Breast epithelium (tissue), 4 donors: ENCODE measurements at places on chromosomes 5 and 9. TPM values are rescaled to one million over a fixed set of nuclear protein-coding genes. Genes with fewer than 3 reads are reported as not detected.

FOXD4L6 gene
- 0.15 TPM for total RNA-seq

OR1Q1 gene
- total RNA-seq: not detected

LCN12 gene
- total RNA-seq: 5.6 TPM

TMEM267 gene
- total RNA-seq: 21.7 TPM

ESM1 gene
- 0.48 TPM for total RNA-seq

CCIN gene
- total RNA-seq: 0.80 TPM

SPINK6 gene
- total RNA-seq: not detected

ABO gene
- 1.1 TPM for total RNA-seq

ODF2 gene
- 25.1 TPM for total RNA-seq

GRCh38 chr9:120891245-120891883, 14.4 kb upstream of the PHF19 start:
- DNase-seq: no peak
- H3K4me3 ChIP-seq: no peak overlapping the region
- H3K27ac ChIP-seq: peak overlapping the region; percentile 66
- H3K27me3 ChIP-seq: no peaks in the 10 kb centered on the region
- no peaks in the 10 kb centered on the region for H3K36me3 ChIP-seq
- no peaks in the 10 kb centered on the region for H3K4me1 ChIP-seq

DNA sequence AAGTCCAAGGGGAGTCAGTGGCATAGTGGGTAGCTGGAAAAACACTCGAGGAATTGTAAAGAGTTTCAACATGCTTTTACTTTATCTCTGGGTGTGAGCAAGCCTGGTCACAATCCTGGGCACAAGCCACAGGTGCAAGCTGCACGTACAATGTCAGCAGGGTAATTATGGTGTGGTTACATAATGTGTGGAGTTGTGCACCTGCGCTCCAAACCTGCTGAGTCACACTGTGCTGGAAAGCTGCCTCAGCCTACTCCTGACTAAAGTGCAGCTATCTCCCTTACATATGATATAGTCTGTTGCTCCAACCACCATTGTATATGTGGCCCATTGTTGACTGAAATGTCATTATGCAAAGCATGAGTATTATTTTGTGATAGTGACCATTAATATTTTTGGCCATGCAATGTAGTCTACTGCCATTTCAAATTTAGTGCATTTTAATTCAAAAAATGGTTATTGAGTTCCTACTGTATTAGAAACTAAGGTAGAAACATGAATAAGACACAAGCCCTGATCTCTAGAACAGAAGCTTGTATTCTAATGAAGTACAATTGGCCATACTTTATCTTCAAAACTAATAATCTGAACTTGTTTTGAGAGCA, 160.9 kb upstream of the SLC30A5 start:
- no peaks in the 10 kb centered on the region for H3K27me3 ChIP-seq
- H3K4me1 ChIP-seq: no peaks in the 10 kb centered on the region
- no peaks in the 10 kb centered on the region for H3K36me3 ChIP-seq
- H3K4me3 ChIP-seq: no peak overlapping the region

- no peak for DNase-seq
- no peaks in the 10 kb centered on the region for H3K36me3 ChIP-seq
- H3K27ac ChIP-seq: no peak overlapping the region
- no peaks in the 10 kb centered on the region for H3K27me3 ChIP-seq
- H3K4me3 ChIP-seq: no peak overlapping the region
Measured at GRCh38 chr5:116013207-116013785, 19.0 kb upstream of the ARL14EPL start.

- no peak overlapping the region for H3K27ac ChIP-seq
- no peak for DNase-seq
- H3K4me1 ChIP-seq: no peaks in the 10 kb centered on the region
- H3K36me3 ChIP-seq: no peaks in the 10 kb centered on the region
- H3K27me3 ChIP-seq: no peaks in the 10 kb centered on the region
Measured at GRCh38 chr9:134948149-134948548, 30.4 kb upstream of the FCN1 start.

GRCh38 chr9:86669422-86669821, 277.9 kb downstream of the GAS1 start:
- H3K4me3 ChIP-seq: no peak overlapping the region
- H3K27ac ChIP-seq: no peak overlapping the region
- no peaks in the 10 kb centered on the region for H3K36me3 ChIP-seq

DNA sequence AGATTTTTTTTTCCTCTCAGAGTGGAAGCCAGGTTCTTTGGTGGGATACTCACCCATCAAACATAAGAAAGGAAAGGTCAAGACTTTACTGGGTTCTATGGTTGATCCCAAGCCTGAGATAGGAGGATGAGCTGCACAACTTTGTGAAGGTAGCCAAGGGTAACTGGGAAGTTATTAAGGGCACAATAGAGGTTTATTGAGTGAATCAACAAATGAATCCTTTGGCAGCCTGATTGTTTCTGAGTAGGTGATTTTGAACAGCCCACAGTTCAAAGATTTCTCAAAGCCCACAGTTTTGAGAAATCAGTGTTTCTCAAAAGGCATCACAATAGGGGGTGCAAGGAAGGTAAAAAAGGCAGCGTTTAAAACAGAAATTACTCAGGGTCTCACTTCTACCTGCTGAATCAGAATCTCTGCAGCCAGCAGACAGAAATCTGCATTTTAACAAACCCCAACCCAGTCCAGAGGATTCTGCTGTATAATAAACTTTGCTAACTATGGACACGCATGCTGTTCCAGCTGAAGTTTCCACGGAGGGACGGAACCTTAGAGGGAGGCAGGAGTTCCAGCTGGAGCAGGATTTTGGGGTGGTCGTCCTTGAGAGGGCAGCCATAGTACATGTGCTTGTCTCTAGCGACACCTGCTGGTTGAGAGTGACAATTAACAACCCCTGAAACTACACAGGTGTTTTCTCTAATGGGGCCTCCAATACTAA, 32.7 kb upstream of the FSD1L start:
- no peak overlapping the region for H3K4me3 ChIP-seq
- H3K36me3 ChIP-seq: no peaks in the 10 kb centered on the region
- peak; percentile 25 for DNase-seq
- H3K27ac ChIP-seq: no peak overlapping the region
- H3K27me3 ChIP-seq: no peaks in the 10 kb centered on the region

DNA sequence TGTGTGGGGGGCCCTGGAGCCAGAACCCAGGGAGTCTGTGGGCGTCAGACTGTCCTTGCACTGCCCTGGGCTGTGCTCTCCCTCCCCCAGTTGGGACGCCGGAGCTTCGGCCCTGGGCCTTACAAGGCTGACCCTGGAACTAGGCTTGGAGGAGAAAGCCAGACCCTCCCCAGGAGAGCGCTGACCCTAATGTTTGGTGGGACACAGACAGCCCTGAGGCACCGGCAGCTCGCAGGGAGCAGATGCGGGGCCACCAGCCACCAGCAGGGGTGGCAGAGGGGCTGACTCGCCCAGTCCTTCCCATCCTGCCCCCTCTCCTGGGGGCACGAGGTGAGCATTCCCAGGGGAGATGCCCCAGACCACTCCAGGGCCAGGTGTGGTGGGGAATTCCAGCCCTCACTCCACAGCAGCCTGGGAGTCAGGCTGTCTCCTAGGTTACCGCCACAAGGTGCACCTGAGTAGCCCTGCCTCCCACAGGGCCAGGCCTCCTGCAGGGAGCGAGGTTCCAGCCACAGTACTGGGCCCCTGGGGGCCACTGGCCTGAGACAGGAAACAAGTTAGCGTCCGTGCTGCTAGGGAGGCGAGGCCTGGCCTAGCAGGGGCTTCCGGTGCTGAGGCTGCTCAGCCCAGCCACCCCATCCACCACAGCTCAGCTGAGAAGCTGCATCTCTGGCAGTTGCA, 134.6 kb downstream of the OLFM1 start:
- no peak overlapping the region for H3K4me3 ChIP-seq
- H3K27me3 ChIP-seq: no peaks in the 10 kb centered on the region
- no peaks in the 10 kb centered on the region for H3K4me1 ChIP-seq

- no peak overlapping the region for H3K27ac ChIP-seq
- no peaks in the 10 kb centered on the region for H3K27me3 ChIP-seq
- H3K4me3 ChIP-seq: no peak overlapping the region
- no peaks in the 10 kb centered on the region for H3K36me3 ChIP-seq
- no peaks in the 10 kb centered on the region for H3K4me1 ChIP-seq
Measured at GRCh38 chr5:78050888-78051287, 243.6 kb downstream of the AP3B1 start.

GRCh38 chr9:7234144-7234543, 476.4 kb downstream of the KDM4C start:
- no peak overlapping the region for H3K4me3 ChIP-seq
- DNase-seq: no peak
- H3K27ac ChIP-seq: no peak overlapping the region
- peaks cover 6% of the 10 kb centered on the region for H3K27me3 ChIP-seq

DNA sequence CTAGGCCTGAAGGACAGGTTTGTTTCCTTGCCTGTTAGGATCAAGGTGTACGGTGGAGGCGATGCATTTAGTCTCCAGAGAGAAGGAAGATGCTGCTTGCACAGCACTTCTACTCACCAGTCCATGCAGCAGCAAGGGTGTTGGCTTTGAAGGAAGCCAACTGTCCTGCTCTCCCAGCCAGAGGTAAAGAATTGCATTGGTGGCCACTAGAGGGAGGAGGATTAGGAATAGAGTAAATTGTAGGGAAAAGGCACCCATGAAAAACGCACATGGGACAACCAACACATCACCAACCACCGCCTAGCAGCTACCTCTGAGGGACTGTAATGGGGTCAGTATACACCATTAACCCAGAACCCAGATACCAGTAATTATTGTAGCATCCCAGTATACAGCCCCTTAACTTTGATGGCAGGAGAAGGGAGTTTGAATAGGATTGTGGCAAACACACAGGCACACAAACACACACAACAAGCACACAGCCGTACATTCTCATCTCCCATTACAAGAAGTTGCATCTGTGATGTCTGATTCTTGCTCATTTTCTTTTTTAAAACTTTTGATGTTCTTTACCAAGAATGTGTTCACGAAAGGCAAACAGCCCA, 267.7 kb downstream of the ADAMTS6 start:
- H3K27me3 ChIP-seq: no peaks in the 10 kb centered on the region
- H3K4me1 ChIP-seq: no peaks in the 10 kb centered on the region
- no peak overlapping the region for H3K27ac ChIP-seq
- H3K4me3 ChIP-seq: no peak overlapping the region

- H3K36me3 ChIP-seq: no peaks in the 10 kb centered on the region
- H3K27me3 ChIP-seq: no peaks in the 10 kb centered on the region
- no peak for DNase-seq
- H3K27ac ChIP-seq: no peak overlapping the region
Measured at GRCh38 chr5:34695275-34696027, 39.3 kb downstream of the RAI14 start.

DNA sequence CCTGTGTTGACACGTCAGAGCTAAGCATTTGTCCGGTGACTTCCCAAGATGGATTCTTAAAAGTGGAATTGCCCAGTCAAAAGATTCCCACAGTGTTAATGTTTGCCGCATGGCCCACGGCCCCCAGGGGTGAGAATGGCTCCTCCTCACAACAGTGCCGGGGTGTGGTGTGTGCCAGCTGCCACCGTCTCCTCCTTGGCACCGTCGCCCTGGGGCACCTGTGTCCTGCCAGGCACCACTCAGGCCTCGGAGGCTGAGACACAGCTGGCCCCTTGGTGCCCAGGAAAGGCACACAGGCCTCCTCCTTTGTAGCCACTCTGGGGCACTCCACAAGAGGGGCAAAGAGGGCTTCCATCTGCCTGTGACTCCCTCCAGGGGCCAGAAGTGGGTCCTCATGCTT, 4.3 kb downstream of the KCNT1 start:
- no peak overlapping the region for H3K27ac ChIP-seq
- H3K36me3 ChIP-seq: no peaks in the 10 kb centered on the region
- H3K27me3 ChIP-seq: peaks cover 82% of the 10 kb centered on the region
- H3K4me3 ChIP-seq: no peak overlapping the region
- DNase-seq: no peak

DNA sequence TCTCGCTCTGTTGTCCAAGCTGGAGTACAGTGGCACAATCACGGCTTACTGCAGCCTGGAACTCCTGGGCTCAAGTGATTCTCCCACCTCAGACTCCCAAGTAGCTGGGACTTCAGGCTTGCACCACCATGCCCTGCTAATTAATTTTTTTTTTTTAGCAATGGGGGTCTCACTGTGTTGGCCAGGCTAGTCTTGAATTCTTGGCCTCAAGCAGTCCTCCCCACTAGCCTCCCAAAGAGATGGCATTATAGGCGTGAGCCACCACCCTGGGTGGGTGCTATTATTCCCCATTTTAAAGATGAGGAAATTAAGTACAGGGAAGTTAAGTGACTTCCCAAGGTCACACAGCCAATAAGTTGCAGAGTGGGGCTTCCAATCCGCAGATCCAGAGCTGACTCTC, 1.7 kb downstream of the NNT start:
- no peaks in the 10 kb centered on the region for H3K4me1 ChIP-seq
- H3K27me3 ChIP-seq: no peaks in the 10 kb centered on the region
- H3K36me3 ChIP-seq: no peaks in the 10 kb centered on the region
- H3K4me3 ChIP-seq: no peak overlapping the region

DNA sequence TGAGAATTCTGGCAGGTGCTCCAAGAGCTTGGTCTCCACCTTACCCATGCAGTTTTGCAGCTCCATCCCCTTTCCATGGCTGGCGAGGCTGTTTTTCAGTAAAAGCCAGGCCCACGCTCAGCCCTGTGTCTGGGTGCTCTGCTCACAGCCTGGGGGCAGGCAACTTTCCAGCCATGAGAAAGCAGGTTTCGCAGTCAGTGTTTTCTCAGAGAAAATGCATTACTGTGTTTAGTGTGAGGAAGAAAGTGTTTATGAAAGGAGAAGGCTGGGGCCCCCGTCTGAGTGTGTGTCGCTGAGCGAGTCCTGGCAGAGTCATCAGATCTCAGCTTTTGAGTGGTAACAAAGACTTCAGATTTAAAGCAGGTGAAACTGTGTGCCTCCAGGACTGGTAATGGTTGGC, 248.1 kb downstream of the IRX1 start:
- H3K36me3 ChIP-seq: no peaks in the 10 kb centered on the region
- H3K27me3 ChIP-seq: no peaks in the 10 kb centered on the region
- DNase-seq: no peak
- H3K4me1 ChIP-seq: no peaks in the 10 kb centered on the region

DNA sequence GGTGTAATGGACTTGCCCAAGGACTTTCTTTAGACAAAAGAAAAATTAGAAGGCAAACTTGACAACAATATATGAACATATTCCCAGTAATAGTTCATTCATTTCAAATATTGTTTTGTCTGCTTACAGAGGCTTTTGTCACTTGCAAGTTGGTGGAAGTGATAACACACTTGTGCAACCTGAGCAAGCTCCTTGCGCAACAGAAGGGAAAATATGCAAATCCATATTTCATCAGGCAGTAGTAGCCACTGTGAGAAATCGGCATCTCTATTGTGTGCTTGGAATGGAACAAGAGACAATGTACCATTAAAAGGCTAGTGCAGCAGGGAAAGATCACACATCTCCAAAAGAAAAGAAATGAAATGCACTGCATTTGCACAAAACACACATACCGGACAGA, 125.3 kb upstream of the RASEF start:
- H3K4me1 ChIP-seq: no peaks in the 10 kb centered on the region
- no peak overlapping the region for H3K4me3 ChIP-seq
- H3K27ac ChIP-seq: no peak overlapping the region
- H3K36me3 ChIP-seq: no peaks in the 10 kb centered on the region
- DNase-seq: no peak
- H3K27me3 ChIP-seq: no peaks in the 10 kb centered on the region
